ENCODE measurements at places on chromosomes 16 and 17. TPM values are rescaled to one million over a fixed set of nuclear protein-coding genes. Genes with fewer than 3 reads are reported as not detected.

DNA sequence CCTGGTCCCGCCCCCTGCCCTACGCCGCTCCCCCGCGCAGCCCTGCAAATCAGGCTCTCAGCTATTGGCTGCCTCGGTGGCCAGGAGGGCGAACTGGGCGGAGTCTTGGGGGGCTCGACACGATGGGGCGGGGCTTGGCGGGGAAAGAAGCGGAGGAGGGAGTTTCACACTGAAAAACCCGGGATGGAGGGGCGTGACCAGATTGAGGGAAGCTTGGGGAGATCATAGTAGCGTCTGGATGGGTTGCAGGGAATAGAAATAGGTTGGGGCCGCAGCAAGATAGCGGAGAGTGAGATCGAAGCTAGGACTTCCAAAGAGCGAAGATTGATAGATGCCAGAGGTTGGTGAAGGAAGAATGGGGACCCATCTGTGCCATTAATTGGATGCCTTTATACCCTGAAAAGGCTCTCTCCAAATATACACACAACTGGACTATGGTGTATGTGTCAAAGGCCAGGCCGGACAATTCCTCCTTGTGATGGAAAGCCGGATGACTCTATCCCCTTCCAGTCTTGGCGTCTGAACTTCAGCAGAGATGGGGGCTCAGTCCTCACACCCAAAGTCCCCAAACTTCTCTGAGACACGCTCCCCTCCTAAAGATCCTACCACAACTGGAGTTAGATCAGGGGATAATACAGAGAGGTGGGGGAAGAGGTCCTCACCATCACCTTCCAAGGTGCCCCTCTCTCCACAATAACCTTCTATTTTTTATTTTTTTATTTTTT is 376 bp upstream of the STAC2 start:
- H3K4me3 ChIP-seq = peak overlapping the region; percentile 47
- H3K36me3 ChIP-seq = no peaks in the 10 kb centered on the region
- peaks cover 31% of the 10 kb centered on the region for H3K4me1 ChIP-seq

GRCh38 chr16:27325736-27326135 is 12.0 kb downstream of the IL4R start:
- no peak overlapping the region for H3K4me3 ChIP-seq
- peaks cover 31% of the 10 kb centered on the region for H3K4me1 ChIP-seq
- no peaks in the 10 kb centered on the region for H3K27me3 ChIP-seq
- no peak for DNase-seq

- peaks cover 8% of the 10 kb centered on the region for H3K36me3 ChIP-seq
- peak; percentile 95 for DNase-seq
- no peaks in the 10 kb centered on the region for H3K27me3 ChIP-seq
- peaks cover 12% of the 10 kb centered on the region for H3K4me1 ChIP-seq
- peak within 1 kb of the TSS; percentile 79 for H3K4me3 ChIP-seq
These were observed at the start of gene PDPK1 for GRCh38 chr16:2537451-2538379. Gene PDPK1, plus strand, starts transcription at chr16:2538021. Its CDS starts 92 bp downstream, at chr16:2538113.

- no peak overlapping the region for H3K4me3 ChIP-seq
- no peaks in the 10 kb centered on the region for H3K36me3 ChIP-seq
- peaks cover 13% of the 10 kb centered on the region for H3K27me3 ChIP-seq
- DNase-seq = peak; percentile 65
- H3K27ac ChIP-seq = no peak overlapping the region
These were observed 355.3 kb downstream of the TOX3 start for GRCh38 chr16:52191531-52192134.

DNA sequence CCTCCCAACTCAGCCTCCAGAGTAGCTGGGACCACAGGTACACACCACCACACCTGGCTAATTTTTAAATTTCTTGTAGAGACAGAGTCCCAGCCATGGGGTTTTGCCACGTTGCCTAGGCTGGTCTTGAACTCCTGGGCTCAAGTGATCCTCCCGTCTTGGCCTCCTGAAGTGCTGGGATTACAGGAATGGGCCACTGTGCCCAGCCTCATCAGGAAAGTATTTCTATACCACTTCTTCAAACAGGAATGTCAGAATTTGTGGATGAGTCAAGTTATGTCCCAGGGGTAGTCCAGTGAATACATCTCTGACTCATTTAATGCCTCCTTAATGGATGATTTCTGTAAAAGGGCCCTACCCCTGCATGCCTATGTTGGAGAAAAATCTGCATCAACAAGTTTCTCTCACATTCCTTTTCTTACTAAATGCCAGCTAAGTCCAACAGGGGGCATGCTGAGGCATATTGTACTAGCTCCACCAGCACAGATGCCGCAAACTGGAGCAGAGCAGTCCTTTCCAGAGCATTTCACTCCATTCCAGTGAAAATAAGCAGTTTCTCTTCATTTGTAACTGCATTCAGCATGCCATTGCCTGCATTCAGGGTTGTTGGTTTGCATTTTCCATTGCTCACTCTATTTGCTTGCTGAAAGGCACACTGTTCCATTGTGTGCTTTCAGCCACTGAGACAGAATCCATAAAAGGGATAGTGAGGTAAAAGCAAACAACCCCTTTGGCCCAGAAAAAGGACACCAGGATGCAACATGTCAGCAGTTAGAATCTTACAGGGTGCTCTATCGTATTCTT is 5.3 kb upstream of the CAVIN1 start:
- no peaks in the 10 kb centered on the region for H3K27me3 ChIP-seq
- H3K4me1 ChIP-seq = peaks cover 10% of the 10 kb centered on the region
- peaks cover 5% of the 10 kb centered on the region for H3K36me3 ChIP-seq

DNA sequence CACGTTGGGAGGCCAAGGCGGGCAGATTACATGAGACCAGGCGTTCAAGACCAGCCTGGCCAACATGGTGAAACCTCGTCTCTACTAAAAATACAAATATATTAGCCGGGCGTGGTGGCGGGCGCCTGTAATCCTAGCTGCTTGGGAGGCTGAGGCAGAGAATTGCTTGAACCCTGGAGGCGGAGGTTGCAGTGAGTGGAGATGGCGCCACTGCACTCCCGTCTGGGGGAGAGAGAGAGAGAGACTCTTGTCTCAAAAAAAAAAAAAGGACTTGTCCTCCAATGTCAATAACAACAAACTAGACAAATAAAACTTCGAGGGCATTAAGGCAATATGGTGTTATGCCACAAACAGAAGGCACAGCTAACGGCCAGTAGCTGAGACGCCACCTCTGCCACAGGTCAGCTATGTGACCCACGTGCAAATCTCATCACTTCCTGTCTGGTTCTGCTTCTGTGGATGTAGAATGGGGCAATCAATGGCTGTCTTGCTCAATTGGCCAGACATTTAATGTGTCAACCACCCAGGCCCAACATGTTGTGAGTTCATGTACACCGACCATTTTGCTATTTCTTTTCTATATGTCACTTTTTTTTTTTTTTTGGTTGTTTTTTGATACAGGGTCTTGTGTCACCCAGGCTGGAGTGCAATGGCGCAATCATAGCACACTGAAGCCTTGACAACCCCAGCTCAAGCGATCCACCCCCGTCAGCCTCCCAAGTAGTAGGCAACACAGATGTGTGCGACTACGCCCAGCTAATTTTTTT is 834 bp upstream of the TXNDC11 start:
- H3K27ac ChIP-seq = peak overlapping the region; percentile 94
- DNase-seq = peak; percentile 85
- peak overlapping the region; percentile 86 for H3K4me3 ChIP-seq
- H3K36me3 ChIP-seq = peaks cover 33% of the 10 kb centered on the region

DNA sequence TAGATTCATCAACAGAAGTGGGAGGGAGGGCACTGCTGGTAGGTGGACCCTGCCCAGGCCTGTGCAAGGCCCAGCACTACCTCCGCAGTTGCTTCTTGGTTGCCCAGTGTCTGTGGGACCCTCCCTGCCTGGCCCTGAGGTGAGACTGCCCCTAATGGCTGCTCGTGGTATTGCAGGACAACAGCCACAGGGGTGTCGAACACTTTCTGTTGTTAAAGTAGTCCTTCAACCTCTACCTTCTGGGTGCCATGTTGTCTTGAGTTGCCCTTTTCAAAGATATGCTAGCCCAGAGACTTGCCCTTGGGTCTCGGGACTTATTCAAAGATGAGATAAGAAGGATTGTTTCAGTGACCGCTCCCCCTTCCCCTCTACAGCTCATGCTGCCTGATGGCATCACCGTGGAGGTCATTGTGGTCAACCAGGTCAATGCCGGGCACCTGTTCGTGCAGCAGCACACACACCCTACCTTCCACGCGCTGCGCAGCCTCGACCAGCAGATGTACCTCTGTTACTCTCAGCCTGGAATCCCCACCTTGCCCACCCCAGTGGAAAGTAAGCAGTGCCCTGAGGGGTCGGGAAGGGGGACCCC is 29.1 kb downstream of the AKAP1 start:
- H3K27ac ChIP-seq = no peak overlapping the region
- no peaks in the 10 kb centered on the region for H3K4me1 ChIP-seq
- no peaks in the 10 kb centered on the region for H3K27me3 ChIP-seq
- H3K36me3 ChIP-seq = peaks cover 60% of the 10 kb centered on the region
- peak; percentile 50 for DNase-seq
- no peak overlapping the region for H3K4me3 ChIP-seq

GRCh38 chr17:80063830-80064585 is 27.6 kb downstream of the CCDC40 start:
- H3K27ac ChIP-seq = no peak overlapping the region
- no peak overlapping the region for H3K4me3 ChIP-seq
- H3K4me1 ChIP-seq = peaks cover 8% of the 10 kb centered on the region
- no peaks in the 10 kb centered on the region for H3K27me3 ChIP-seq
- peak; percentile 83 for DNase-seq

OR1F1 gene
- total RNA-seq = not detected

SGSM2 gene
- 35.1 TPM for total RNA-seq

KRT36 gene
- not detected for total RNA-seq

ZG16 gene
- not detected for total RNA-seq

IGFALS gene
- total RNA-seq = not detected

PLK1 gene
- 50.7 TPM for total RNA-seq

GAS7 gene
- total RNA-seq = not detected

All from MCF 10A (cell line).